Stimulated activated CD4-positive, alpha-beta T cell treated with anti-CD3 and anti-CD28 coated beads, Interleukin-1b, Interleukin-23, amount 100 ng/mL, for 1 hour (primary cell): ENCODE measurements at places on chromosomes 5 and 9.

- DNase-seq = no peak
Observed at GRCh38 chr5:81767938-81768337, 17.0 kb upstream of the SSBP2 start.

- no peak for DNase-seq
Observed at GRCh38 chr5:152125661-152126205, 201.1 kb upstream of the GLRA1 start.

DNA sequence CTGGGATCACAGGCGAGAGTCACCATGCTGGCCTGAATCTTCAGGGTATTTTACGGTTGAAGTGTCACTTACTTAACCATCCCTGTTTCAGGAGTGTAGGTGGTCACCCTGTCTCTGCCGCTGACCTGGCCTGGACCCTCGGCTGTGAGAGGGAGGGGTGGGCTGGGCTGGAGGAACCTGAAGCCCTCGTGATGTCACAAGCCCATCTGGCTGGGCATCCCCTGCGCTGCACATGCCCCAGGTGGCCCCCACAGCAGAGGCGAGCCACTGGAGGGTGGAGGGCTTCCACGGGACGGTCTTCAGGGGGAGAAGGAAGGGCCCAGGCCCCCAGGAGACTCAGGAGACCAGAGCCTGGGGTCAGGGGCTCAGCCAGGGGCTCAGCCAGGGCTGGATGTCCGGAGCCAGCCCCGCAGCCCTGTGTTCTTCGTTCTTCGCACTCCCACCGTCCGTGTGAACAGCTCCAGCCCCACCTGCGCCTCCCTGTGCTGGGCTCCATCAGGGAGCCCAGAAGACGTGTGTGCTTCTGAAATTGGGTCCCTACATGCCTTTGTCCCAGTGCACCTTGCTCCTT lies 7.6 kb upstream of the AHRR start:
- no peak for DNase-seq

DNA sequence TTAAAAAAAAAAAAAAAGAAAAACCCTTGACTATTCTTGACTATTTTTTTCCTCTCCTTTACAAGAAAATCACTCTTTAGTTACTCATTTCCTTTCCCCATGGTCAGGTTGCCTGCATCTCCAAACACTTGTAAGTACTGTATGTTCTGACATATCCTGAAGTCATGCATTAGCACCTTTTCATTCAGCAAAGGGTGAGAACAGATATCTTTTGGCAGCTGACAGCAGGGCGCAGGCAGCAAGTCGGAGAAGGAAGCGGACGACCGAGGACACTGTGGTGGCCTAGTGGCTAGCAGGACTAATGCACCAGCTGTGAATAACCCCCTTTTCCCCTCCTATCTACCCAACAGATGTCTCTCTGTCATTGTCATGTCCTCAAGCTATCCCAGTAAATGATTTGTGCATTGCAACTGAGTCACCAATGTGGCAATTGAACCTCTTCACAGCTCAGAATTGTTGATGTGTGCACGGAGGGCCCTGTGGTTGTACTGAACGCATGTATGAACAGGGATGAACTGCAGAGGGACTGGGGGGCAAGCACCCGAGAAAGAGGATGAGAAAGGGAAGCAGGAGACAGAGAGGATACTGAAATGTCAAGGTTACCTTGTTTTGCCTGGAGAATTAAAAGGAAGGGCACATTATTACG lies 996.0 kb upstream of the ARRDC3 start:
- DNase-seq = no peak

DNA sequence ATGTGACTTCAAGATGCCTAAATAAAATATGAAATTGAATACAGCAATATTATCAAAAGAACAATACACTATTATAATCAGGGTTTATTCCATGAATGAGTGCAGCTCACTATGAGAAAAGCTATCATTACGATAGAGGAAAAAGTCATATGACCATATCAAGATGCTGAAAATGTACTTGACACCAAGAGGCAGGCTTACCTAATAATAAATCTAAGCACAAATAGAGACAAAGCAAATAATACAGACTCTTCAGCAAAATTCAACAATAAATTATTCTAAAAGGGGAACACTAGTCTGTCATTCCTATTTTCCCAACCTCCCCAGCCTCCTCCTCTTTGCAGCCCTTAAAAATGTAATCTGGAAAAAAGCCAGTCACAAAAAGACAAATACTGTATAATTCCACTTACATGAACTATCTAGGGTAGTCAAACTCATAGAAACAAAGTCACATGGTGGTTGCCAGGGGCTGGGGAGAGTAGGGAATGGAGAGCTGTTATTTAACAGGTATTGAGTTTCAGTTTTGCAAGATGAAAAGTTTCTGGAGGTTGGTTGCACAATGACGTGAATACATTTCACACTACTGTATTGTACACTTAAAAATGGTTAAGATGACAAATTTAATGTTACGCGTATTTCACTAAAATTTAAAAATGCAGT lies 148.4 kb downstream of the NFIB start:
- DNase-seq = no peak

DNA sequence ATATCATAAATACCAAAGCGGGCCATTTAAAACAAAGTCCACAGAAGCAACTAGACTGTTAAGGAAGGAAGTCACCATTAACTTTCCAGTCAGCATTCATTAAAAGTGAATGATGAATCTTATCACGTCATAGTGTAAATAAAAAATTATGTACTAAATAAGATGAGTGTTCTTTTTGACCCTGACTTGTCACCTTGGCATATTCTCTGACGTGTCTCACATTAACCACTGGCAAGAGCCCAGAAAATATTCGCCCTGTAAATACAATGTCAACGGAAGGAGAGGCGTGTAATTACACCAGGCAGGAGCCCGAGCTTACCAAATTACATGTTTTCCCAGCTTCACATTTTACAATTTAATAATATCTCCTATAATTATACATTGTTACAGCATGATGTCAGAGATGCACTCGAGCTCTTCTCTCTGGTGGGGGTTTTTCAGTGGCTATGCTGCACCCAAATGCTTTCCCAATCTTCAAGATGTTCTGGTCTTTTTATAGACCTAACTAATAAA lies 29.3 kb upstream of the UBE2QL1 start:
- no peak for DNase-seq

- DNase-seq = no peak
Observed at GRCh38 chr5:170691657-170692056, 91.9 kb upstream of the GABRP start.

GRCh38 chr9:78967596-78968217 lies 604.1 kb upstream of the TLE4 start:
- no peak for DNase-seq

DNA sequence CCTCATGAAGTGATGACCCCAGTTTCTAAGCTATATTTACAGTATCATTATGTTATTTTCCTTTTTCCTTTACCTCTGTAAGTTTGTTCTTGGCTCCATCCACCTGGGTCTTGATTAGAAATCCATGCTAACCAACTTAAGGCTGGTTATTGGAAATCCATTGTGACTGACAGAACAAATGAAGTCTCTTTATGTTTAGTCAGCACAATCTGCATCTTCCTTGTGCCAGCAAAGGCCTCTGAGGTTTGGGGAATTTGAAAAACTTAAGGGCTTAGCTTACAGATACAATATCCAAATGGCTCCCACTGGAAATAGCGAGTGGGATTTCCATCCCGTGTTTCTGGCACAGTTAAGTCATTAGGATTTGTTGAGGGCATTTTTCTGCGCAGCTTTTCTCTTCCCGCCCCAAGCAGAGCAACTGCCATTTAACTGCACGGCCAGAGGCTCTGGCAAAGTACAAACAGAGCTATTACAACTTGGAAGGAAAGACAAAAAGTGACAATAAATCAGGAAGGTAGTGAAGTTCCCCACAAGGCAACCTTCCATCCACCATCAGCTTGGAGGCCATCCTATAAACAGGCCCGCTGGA lies 64.2 kb downstream of the DCP2 start:
- no peak for DNase-seq

- DNase-seq = no peak
Observed at GRCh38 chr5:134248256-134248655, 22.4 kb upstream of the PPP2CA start.

- no peak for DNase-seq
Observed at GRCh38 chr9:90611568-90611967, 31.1 kb downstream of the DIRAS2 start.

DNA sequence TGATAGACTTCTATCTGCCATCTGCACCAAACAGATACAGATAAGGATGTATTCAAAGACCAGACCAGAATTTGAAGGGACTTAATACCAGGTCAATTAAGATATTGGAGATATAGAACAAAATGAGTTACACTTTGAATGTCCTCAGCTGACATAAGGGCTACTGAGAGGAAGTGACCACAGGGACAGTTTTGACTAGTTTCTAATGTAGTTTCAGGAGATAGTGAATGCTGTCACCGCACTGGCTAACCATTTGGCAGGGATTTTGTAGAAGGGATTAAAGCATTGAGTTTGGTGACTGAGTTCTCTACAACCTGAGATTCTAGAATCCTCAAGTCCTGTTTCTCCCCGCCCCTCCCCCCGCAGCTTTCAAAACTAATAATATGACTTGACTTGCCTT lies 22.7 kb downstream of the CCNH start:
- no peak for DNase-seq

- DNase-seq = no peak
Observed at GRCh38 chr9:100652850-100653249, 75.0 kb downstream of the CAVIN4 start.

DNA sequence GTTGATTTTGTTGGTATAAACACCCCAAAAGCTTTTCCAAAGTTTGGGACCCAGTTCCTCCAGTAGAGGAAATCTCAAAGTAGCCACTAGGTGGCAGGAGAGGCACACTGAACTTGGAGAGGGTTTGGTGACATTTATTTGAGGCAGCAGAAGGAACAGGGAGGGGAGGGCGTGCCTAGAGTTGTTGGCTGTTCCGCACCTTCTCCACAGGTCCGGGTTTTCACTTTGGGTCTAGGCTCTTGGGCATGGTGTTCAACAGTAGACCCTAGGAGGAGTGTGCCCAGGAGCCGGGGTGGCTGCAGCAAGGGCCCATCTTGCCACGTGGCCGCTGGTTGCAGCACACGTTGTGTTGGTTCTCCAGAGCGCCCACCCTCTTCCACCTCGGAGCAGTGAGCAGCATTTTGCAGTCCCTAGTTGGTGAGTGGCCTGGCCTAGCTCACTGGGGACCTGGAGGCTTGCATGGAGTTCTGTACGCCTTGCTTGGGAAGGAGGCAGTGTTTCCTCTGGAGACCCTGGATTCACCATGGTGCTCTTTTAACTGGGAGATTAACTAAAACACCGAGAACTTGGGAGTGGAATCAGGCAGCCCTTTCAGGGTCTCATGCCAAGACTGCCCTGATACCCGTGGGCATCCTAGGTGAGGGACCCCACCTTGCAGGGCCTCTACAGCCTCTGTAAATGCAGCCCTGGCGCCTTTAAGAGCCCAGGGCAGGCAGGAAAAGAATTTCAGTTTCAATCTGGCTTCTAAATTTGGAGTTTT lies 28.2 kb downstream of the PTPA start:
- DNase-seq = peak; percentile 48

- DNase-seq = no peak
Observed at GRCh38 chr5:150057511-150057910, 28.8 kb downstream of the CSF1R start.

DNA sequence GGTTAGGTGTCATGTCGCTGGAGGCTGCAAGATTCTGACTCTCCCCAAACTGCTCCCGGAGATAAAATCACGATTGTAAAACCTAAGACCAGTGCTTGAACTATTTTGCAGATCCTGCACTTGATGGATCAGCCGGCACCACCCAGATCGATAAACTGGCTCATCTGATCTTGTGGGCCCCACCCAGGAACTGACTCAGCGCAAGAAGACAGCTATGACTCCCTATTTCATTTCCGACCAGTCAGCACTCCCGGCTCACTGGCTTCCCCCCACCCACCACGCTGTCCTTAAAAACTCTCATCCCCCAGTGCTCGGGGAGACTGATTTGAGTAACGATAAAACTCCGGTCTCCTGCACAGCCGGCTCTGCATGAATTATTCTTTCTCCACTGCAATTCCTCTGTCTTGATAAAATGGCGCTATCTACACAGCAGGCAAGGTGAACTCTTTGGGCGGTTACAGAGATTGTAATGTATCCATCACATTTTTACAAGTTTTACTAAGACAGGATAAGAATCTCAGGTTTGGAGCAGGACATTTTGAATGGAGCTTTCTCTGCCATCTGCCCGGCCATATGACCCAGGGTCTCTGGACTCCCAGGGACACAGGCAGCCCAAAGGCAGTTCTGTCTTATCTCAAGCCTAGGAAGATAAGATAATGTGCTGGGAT lies 10.6 kb upstream of the PPP1R26 start:
- no peak for DNase-seq

GRCh38 chr5:5512543-5512942 lies 90.1 kb downstream of the ICE1 start:
- no peak for DNase-seq

DNA sequence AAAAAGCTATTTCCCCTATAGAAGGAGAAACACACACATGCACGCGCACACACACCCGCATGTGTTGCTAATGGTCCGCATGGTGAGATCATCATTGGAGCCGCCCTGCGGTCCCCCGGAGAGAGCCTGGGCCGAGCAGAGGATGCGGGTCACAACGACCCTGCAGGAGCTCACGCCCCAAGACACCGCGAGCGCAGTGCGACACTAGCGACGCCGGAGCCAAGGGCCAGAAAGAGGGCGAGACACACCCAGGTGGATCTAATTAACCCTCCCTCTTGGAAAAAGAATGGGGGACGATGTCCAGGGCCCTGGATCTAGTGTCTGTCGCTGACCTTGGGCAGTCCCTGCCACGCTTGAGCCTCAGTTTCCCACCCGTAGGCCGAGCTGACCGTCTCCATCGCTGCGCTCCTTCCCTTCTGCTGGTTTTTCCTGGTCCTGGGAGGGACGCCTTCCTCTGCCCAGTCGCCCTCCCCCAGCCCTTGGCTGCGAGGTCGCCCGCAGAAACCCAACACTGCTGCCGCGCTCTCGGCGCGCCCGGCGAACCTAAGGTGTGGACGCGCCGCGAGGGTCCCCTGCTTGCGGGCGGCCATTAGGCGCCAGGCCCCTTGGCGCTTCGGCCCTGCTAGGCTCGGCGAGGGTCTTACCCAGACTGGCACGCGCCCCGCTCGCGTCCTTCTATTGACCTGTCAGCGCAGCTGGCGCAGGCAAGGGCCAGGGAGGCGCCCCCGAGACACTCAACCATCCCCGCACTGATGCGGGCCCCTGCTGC lies 47.5 kb upstream of the RNF20 start:
- DNase-seq = no peak

DNA sequence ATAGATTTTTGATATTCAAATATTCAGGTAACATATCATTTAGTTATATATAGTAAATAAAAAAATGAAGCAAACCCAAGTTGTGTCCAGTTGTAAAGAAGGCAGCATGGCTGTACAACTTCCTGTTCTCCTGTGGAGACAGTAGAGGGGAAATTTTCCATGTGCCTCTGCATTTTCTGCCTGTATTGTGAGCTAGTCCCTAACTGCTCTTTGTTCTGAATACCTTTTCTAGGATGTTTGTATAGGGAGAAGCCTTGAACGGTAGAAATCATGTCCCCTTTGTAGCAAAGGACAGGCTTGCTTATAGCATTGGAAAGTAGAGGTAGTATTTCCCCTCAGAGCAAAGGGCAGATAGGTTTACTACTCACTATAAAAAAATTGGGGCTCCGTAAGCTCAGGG lies 13.3 kb upstream of the RPS23 start:
- DNase-seq = no peak
